ENCODE measurements at places on chromosomes 1 and 21. TPM values are rescaled to one million over a fixed set of nuclear protein-coding genes. Genes with fewer than 3 reads are reported as not detected.

DNA sequence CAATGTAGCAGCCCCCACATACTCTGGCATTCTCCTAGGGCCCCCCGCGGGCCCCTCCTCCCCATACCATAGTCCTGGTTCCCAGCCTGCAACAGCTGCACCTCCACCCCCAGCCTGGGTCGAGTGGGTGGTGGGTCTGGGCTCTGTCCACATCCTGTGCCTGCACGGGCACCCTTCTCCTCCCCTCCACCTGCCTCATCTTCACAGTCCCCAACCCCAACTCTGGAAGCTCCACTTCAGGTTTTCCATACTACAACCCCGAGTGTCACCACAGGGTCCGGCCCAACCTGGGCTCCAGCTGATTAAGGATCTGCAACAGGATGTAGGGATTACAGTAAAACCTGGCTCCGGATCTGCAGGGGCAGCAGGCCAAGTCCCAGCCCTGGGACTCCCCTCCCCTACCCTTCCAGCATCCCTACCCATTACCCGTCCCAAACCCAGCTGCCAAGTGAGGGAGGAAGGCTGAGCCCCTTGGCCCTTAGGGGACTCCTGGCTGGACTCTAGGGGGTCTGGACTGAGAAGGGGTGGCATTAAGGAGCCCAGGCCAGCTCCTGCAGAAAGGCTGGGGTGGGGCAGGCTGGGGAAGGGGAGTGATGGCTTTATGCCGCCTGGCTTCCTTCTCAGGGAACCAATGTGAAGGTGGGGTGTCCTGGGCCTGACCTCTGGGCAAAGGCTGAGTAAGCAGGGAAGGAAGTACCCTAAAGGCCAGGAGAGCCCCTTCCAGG, 116.8 kb downstream of the CASZ1 start:
- no peaks in the 10 kb centered on the region for H3K27me3 ChIP-seq
- H3K27ac ChIP-seq: no peak overlapping the region
- peaks cover 2% of the 10 kb centered on the region for H3K36me3 ChIP-seq
- DNase-seq: no peak
- no peak overlapping the region for H3K4me3 ChIP-seq

DNA sequence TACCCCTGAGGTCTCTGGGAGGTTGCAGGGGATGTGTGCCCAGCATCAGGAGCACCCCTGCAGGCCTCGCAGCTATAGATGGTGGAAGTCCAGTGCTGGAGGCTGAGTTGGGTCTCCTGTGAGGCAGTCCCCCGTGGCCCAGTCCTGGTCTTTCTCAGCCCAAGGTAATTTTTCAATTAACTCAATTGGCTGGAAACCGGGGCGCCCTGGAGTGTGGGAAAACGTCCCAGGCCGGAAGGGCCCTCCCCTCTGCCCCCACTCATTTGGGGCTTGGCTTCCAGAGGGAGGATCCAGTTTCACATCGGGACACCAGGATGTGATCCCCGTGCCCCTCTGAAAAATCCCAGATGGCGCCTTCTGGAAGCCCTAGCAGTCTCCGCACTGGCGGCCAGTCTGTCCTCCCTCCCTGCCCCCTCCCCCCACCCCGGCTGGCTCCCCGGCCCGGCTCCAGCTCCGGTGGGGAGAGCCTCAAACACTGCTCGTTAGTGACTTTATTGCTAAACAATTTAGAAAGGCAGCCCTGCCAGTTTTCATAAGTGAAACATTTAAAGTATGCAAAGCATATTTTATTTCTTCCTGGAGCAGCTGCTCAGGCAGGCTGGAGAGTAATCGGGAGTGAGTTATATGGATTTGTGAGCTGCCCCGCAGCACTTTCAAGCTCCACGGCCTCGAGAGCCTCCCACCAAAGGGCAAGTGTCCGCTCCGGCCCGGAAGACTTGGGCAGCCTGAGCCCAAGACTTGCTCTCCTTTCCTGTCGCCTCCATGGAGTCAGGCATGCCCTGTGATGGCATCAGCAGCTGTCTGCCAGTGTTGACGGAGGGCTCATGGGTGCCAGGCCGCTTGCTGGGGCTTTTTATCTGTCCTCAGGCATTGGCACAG, 208.2 kb upstream of the TMEM51 start:
- H3K4me3 ChIP-seq: no peak overlapping the region
- no peak for DNase-seq
- no peaks in the 10 kb centered on the region for H3K36me3 ChIP-seq
- H3K4me1 ChIP-seq: no peaks in the 10 kb centered on the region
- no peaks in the 10 kb centered on the region for H3K27me3 ChIP-seq

DNA sequence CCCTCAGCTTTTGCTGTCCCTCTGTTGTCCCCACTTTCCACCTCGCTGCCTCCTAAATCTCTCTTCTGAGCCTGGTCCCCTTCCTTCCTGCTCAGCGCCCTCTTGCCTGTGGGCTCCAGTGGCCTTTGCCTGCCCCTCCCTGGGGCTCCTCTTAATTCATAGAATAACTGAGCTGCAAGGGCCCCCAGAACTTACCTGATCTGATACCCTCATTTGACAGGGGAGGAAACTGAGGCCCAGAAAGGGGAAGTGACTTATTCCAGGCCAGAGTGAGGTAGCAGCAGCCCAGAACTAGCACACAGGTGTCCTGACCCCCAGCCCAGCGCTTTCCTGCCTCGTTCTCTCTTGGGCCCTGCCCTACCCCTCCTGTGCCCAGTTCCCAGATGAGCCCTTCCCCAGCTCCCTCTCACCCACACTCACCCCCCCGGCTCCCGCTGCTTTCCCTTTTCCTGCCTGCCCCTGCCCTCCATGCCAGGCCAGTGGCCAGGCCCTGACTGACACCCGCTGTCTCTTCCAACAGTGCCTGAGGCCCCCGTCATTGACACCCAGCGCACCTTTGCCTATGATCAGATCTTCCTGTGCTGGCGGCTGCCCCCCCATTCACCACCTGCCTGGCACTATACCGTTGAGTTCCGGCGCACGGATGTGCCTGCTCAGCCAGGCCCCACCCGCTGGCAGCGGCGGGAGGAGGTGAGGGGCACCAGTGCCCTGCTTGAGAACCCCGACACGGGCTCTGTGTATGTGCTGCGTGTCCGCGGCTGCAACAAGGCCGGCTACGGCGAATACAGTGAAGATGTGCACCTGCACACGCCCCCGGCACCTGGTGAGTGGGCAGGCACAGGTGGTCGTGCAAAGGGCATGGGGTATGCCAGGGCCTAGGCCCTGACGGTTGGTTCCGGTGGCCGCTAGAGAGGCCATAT, 5.7 kb downstream of the TRIM46 start:
- no peak overlapping the region for H3K4me3 ChIP-seq
- H3K27me3 ChIP-seq: no peaks in the 10 kb centered on the region
- H3K4me1 ChIP-seq: peaks cover 13% of the 10 kb centered on the region
- H3K27ac ChIP-seq: no peak overlapping the region
- H3K36me3 ChIP-seq: peaks cover 12% of the 10 kb centered on the region
- DNase-seq: no peak

- no peaks in the 10 kb centered on the region for H3K27me3 ChIP-seq
- no peak overlapping the region for H3K4me3 ChIP-seq
- H3K27ac ChIP-seq: no peak overlapping the region
- DNase-seq: peak; percentile 47
- H3K4me1 ChIP-seq: no peaks in the 10 kb centered on the region
- no peaks in the 10 kb centered on the region for H3K36me3 ChIP-seq
Observed at GRCh38 chr1:201709564-201710295, 119.2 kb upstream of the IPO9 start.

DNA sequence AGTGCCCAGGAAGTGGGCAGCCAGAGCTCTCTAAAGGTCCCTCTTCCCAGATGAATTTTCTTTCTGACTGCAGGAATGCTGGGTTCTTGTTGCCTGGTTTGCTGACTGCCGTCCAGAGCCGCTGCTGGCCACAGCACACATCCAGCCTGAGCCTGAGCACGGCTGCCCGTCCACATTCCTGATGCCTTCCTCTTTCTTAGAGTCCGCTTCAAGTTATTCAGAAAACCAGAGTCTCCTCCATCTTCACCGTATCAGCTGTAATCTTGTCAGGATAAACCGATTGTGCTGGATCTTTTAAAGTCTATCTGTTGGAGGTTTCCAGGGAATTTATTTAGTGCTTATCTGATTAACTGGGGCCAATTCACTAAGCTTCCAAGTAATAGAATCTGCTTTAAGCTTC, 84.8 kb upstream of the BCAR3 start:
- no peak for DNase-seq
- no peak overlapping the region for H3K4me3 ChIP-seq
- H3K36me3 ChIP-seq: no peaks in the 10 kb centered on the region

GRCh38 chr21:44984428-44984791, 44.6 kb downstream of the SLX9 start:
- H3K4me1 ChIP-seq: no peaks in the 10 kb centered on the region
- H3K4me3 ChIP-seq: no peak overlapping the region
- no peaks in the 10 kb centered on the region for H3K36me3 ChIP-seq
- H3K27ac ChIP-seq: no peak overlapping the region

DNA sequence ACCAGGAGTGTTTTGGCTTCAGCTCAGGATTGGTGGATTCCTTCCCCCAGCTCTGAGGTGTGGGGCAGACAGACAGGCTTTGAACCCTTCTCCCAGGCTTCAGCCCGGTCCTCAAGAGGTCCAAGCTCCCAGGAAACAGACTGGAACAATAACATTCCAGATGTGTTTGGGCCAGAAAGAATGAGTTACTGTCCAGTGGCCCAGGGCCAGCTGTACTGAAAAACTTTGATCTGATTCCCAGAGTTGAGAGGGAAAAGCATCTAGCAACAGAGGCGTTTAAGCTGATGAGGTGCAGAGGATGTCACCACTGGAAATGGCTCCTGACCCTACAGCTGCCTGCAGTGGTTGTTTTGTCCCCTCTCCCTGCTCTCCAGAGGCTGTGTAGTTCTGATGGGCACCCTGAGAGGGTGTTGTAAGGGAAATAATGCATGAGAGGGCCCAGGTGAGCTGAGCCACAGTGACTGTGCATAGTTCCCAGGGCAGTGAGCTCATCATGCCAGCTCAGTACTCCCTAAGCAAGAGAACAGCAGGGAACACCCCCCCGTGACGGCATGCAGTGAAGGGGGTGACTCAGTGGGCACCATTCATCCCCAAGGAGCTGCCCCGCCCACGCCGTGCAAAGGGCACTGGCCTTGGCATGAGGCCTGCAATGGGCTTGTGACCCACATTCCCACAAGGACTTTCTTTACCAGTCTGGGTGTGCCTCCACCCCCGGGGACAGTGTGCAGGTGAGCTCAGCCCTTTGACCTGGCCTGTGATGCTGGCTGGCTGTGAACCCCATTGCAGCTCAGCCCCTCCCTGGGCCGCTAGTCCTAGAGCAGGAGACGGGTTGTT, 13.8 kb upstream of the SFN start:
- no peak overlapping the region for H3K27ac ChIP-seq
- H3K27me3 ChIP-seq: no peaks in the 10 kb centered on the region
- no peak for DNase-seq
- peaks cover 2% of the 10 kb centered on the region for H3K4me1 ChIP-seq
- no peak overlapping the region for H3K4me3 ChIP-seq

GRCh38 chr1:176876966-176877515, 287.5 kb downstream of the ASTN1 start:
- H3K36me3 ChIP-seq: no peaks in the 10 kb centered on the region
- DNase-seq: no peak
- H3K27ac ChIP-seq: no peak overlapping the region
- H3K4me1 ChIP-seq: no peaks in the 10 kb centered on the region
- no peaks in the 10 kb centered on the region for H3K27me3 ChIP-seq
- H3K4me3 ChIP-seq: no peak overlapping the region

- H3K36me3 ChIP-seq: peaks cover under 1% of the 10 kb centered on the region
- H3K27me3 ChIP-seq: no peaks in the 10 kb centered on the region
- no peak for DNase-seq
- peak overlapping the region; percentile 68 for H3K27ac ChIP-seq
Observed at GRCh38 chr1:92952714-92953113, 8.5 kb downstream of the DIPK1A start.

- DNase-seq: no peak
- no peaks in the 10 kb centered on the region for H3K4me1 ChIP-seq
- no peaks in the 10 kb centered on the region for H3K36me3 ChIP-seq
- H3K4me3 ChIP-seq: no peak overlapping the region
Observed at GRCh38 chr1:168371477-168371876, 90.8 kb downstream of the TBX19 start.

DNA sequence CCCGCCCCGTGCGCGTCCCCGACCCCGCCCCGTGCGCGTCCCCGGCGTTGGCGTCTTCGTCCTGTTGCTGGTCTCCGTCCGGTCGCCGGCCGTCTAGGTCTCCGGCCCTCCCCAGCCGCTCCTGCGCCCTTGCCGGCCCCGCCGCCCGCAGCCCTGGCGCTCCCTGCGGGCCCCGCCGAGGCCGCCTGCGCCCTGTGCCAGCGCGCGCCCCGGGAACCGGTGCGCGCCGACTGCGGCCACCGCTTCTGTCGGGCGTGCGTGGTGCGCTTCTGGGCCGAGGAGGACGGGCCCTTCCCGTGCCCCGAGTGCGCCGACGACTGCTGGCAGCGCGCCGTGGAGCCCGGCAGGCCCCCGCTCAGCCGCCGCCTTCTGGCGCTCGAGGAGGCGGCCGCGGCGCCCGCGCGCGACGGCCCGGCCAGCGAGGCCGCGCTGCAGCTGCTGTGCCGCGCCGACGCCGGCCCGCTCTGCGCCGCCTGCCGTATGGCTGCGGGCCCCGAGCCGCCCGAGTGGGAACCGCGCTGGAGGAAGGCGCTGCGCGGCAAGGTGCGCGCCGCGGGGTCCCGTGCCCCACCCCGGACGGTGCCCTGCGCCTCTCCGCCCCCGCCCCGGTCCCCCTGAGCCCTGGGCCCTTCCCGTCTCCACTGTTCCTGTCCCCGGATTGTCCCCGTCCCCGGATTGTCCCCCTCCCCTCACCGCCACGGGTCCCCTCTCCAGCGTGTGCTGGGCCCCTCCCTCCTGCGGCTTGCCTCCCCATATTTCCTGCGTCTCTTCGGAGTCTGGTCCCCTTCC, at the start of gene RNF187:
Gene RNF187, plus strand, starts transcription at position 47 of the 789 bp plus-strand sequence.
- H3K4me3 ChIP-seq: peak within 1 kb of the TSS; percentile 91
- peaks cover 46% of the 10 kb centered on the region for H3K4me1 ChIP-seq
- H3K27ac ChIP-seq: peak within 1 kb of the TSS; percentile 100
- peak; percentile 60 for DNase-seq
- peaks cover 19% of the 10 kb centered on the region for H3K36me3 ChIP-seq

GRCh38 chr1:58979086-58979485, 195.2 kb upstream of the JUN start:
- H3K4me1 ChIP-seq: peaks cover 5% of the 10 kb centered on the region
- H3K27me3 ChIP-seq: peaks cover 3% of the 10 kb centered on the region
- no peak overlapping the region for H3K4me3 ChIP-seq
- H3K27ac ChIP-seq: no peak overlapping the region
- peak; percentile 15 for DNase-seq

DNA sequence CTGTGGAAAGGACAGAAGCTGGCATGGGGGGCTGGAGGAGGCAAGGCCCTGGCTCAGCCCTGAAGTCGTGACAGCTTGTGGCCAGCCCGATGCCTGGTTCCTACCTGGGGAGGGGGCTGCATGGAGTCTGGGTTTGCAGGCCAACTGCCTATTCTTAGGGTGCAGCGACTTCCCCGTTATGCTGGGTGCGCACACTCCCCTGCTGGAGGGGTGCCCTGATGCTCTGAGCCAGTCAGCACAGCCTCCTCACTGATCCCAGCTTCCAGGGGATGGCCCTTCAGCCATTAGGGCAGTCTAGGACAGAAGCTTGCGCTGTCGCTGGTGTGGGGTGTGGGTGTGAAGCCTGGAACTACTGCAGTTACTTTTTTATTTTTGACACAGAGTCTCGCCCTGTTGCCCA, 30.0 kb upstream of the SLC19A1 start:
- H3K4me1 ChIP-seq: no peaks in the 10 kb centered on the region
- no peak overlapping the region for H3K27ac ChIP-seq
- H3K36me3 ChIP-seq: no peaks in the 10 kb centered on the region

GRCh38 chr21:45262041-45262581, 25.6 kb downstream of the POFUT2 start:
- H3K36me3 ChIP-seq: peaks cover 27% of the 10 kb centered on the region
- DNase-seq: no peak
- H3K27ac ChIP-seq: no peak overlapping the region
- no peaks in the 10 kb centered on the region for H3K27me3 ChIP-seq
- no peak overlapping the region for H3K4me3 ChIP-seq

The IFNGR2 gene
- total RNA-seq: 10.2 TPM

The BTG3 gene
- total RNA-seq: 137 TPM

The LRRC38 gene
- not detected for total RNA-seq

The HSD3B1 gene
- total RNA-seq: not detected

The COL24A1 gene
- 0.32 TPM for total RNA-seq

The SERPINC1 gene
- not detected for total RNA-seq

Data from CD4-positive, CD25-positive, alpha-beta regulatory T cell (primary cell).